ENCODE measurements at places on chromosomes 4 and X.

GRCh38 chr4:5678977-5679376 is 29.4 kb downstream of the EVC2 start:
- no peak for DNase-seq

GRCh38 chrX:134761788-134762187 is 103.5 kb upstream of the PLAC1 start:
- DNase-seq, result no peak

DNA sequence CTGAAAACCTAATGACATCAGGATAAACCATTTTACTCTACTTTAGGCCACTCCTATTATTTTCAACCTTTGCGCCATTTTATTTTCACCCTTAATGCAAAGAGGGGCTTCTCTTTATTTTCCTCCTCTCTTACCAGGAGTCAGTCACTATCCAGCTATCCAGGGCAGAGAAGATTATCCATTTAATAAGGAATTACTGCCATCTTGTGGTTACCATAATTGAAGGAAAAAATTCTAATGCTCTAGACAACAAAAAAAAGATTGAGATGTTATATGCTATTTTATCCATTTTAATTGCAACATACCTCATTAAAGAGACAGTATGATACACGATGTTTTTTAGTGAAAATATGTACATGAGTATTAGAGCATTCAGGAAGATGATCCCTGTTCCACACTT is 514.5 kb upstream of the FAM241A start:
- no peak for DNase-seq

DNA sequence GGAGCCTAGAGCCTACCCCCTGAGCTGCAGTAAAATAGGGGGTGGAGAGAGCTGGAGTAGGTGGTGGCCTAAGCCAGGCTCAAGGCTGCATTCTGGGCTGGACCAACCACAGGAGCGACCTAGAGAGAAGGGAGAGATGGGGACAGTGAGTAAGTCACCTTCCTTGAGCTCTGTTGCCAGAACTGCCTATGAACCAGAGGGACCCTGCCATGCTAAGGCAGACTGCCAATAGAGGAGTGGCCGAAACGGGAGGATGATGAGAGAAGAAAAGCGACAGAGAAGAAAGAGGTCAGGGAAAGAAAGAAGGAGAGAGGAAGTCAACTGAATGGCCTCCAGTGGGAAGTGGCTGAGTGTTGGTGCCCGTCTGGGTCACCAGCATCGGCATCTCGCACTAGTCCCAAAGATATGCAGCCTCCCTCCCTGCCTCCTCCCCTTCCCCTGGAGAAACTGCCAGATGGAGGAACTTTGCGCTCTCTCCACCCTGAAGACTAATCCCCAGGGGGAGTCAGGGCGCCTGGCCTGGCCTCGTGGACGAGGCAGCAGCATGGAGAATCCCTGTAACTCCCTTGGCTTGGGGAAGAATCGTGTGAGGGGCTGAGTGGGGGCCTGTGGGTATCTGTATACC is 28.8 kb downstream of the ELF4 start:
- DNase-seq, result no peak

GRCh38 chr4:8732092-8732491 is 139.5 kb downstream of the CPZ start:
- DNase-seq, result no peak

DNA sequence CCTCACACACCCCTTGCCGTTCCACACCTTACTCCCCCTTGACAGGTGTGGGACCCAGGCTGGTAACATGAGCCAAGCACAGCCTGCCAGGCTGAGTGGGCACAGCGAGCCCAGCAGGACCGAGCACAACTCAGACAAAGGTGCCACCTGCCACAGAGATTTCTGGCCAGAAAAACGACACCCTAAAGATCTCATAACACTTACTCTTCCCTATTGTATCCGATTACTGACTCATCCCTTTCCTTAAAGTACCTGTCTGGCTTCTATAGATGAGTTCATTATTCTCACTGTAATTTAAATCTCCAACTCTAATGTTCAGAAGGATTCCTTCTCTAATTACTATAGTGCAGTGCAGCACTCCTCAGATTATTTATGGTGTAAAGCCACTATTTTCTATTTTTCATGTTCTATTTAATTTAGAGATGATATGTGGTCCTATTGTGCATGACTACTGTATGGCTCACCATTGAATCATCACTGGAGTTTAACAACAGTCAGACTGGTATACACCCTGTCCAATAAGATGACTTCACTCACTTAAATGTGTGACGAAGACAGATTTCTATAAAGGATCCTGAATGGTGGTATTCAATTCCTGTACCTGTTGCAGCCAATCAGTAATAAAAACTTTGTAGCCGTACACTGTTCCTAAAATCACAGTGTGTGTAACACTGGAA is 7.6 kb upstream of the SYTL5 start:
- no peak for DNase-seq

DNA sequence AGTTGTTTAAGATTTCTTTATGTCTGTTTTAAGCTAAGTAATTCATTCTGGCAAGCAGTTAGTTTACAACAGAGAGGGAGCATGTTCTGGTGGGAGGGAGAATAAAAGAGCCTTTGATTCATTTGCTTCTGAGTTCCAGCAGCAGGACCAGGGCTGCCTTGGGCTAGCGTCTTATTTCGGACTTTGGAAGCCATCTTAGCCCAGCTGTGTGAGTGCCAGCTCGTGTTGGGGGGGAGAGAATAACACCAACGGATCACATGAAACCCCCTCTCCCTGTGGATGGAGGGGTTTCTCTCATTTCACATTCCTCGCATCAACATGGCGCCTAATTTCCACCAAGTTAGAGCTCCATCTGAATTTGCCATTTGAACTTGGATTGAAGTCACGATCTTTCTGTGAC is 7.4 kb downstream of the GAB1 start:
- DNase-seq, result no peak

- DNase-seq, result no peak
These were observed 12.2 kb downstream of the FLNA start for GRCh38 chrX:154362085-154362742.

DNA sequence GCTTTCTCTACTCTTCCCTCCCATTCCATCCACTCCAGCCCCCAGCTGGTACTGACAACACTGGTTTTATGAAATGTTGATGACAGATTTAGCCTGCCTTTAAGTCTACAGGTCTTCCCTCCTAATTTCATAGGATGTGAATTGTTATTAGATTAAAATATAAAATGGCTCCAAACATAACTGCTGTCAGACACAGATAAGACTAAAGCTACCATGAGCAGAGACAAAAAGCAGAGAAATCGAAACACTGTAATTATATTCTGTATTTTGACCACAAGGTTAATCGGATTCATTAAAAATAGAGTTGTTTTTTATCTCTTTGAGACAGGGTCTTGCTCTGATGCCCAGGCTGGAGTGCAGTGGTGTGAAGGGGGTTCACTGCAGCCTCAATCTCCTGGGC is 28.3 kb downstream of the SEC24D start:
- no peak for DNase-seq

- DNase-seq, result no peak
These were observed 105.2 kb upstream of the HPGD start for GRCh38 chr4:174627473-174627872.

GRCh38 chr4:73710094-73710493 is 30.3 kb upstream of the CXCL8 start:
- DNase-seq, result no peak

GRCh38 chr4:109560687-109561461 is 828 bp downstream of the MCUB start:
- peak; percentile 49 for DNase-seq

GRCh38 chrX:115564243-115564642 is 3.3 kb downstream of the PLS3 start:
- DNase-seq, result no peak

Measured in stimulated activated CD8-positive, alpha-beta memory T cell treated with anti-CD3 and anti-CD28 coated beads, Interleukin-15, amount 100 ng/mL, for 48 hours (primary cell).